ENCODE measurements at places on chromosomes 1 and 21.

GRCh38 chr1:14937288-14937949 is 216.1 kb upstream of the TMEM51 start:
- peak; percentile 93 for DNase-seq

- DNase-seq = no peak
Measured at GRCh38 chr1:32878183-32878582, 7.5 kb upstream of the FNDC5 start.

DNA sequence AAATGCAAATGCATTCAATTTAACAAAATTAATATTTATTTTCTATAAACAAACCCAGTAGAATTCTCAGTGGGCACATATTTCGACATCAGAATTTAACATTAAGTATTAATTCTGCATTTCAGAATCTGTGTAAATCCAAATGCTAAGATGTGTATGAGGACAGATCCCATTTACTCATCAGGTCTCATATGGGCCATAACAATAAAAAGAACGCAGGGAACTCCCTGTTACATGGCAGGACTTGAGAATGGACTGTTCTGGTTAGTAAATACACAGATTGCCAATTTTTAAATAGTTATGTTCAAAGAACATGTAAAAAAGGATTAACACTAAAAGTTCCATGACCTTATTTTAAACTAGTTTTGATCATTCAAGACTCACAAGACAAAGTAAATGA is 104.0 kb downstream of the SLC30A10 start:
- no peak for DNase-seq

DNA sequence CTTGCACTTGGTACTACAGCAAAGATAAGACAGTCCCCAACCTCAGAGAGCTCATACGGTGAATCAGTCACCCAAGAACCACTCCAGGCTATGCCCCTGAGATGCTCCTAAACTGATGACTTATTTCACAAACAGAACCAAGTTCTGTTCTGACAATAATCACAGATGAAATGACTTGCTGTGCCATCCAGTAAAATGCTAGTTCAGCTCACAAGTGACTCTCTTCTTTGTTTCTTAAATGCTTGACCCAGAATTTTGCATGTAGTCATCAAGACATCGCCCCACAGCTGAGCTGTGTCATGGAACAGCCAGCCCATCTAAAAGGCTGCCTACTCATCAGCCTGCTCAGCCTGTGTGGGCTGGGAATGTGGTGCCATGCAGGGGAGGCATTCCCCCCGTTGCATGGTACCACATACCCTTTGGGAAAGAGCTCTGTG is 6.1 kb upstream of the SLC19A2 start:
- no peak for DNase-seq

- DNase-seq = no peak
Measured at GRCh38 chr1:169529068-169529642, 43.4 kb upstream of the SLC19A2 start.

DNA sequence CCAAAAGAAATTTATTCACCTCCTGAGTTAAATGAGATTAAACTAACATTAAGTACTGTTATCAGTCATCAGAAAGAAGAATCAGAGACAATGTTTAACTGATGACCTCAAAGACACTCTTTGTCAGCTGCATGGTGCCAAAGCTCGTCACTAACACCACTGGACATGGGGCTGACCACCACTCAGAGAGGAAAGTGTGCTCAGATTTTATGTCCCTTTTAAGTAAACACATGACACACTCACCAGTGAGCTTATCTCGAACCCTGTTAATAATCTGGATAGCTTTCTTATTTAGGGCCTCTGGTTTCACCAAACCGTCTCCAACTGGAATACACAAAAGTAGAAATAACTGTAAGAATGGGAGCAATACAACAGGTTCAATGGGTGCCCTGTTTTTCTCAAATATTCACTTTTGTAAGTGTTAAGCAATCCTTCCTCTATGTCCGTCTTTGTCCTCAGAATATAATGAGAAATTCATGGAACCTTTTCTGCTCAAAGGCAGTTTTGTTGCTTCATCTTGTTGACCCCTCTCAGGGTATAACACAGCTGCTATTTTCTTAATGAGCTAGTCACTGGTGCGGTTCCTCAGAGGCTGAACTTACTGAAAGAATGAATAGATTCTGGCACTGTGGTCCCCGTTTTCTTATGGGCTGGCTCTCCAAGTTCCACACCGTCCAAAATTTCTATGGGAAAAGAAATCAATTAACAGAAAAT is 9.5 kb upstream of the EXOSC10 start:
- DNase-seq = no peak

DNA sequence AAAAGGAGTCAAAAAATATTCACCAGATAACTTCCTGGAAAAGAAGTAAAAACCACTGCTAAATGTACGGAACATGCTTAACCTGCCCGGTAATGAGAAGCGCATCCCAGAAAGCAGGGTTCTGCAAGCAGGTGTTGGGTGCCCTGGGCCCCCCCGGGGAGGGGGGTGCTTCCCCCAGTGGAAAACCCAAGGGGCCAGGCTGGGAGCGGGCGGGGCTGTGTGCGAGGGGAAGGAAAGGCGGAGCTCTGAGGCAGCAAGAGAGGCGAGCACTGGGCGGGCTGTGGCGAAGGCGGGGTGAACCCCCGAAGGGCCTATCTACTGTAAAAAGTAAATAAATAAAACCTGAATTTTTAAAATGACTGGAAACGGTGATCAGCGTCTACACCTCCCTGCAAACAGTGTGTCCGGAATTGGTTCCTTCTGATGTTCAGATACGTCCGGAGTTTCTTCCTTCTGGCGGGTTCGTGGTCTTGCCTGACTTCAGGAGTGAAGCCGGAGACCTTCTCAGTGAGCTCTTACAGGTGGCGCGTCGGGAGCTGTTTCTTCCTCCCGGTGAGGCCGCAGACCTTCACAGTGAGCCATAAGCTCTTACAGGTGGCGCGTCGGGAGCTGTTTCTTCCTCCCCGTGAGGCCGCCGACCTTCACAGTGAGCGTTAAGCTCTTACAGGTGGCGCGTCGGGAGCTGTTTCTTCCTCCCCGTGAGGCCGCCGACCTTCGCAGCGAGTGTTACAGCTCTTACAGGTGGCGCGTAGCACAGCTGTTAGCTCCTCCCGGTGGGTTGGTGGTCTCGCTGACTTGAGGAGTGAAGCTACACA is 13.4 kb downstream of the FTCD start:
- DNase-seq = no peak

- DNase-seq = no peak
Measured at GRCh38 chr1:24541711-24542346, 14.1 kb upstream of the NCMAP start.

DNA sequence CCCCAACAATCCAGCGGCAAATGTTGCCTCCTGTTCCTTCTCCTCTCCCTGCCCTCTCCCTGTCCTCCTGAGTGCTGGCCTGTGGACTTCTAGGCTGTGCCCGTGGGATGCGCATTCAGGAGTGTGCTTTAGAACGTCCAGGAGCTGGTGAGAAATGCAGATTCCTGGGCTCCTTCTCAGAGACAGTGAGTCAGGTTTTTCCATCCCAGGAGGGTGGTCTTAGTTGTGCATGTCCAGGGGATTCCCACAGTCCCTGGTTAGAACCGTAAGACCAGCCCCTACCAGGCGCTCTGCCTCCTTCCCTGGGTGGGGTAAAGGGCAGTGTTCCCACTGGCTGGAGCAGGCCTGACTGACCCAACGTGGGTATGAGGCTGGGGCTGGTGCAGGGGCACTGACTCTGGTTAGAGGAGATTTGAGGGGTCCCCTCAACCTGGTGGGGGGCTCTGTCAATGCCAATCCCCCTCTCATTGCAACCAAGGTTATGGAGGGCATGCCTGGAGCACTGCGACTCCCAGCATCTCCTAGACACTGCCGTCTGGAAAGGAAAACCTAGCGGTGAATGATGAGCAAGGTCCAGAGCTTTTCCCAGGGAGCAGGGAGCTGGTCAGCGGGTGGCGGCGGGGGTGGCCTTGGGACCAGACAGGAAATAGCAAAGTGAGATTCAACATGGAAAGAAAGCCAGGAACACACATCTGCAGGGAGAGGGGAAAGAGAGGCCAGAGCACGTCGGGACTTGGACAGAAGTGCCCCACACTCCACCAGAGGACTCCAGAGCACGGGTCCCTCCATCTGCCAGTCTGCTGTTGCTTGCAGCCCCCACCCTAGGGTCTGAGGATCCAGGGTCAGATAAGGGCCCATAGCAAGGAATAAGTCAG is 38.5 kb downstream of the HSPG2 start:
- no peak for DNase-seq

DNA sequence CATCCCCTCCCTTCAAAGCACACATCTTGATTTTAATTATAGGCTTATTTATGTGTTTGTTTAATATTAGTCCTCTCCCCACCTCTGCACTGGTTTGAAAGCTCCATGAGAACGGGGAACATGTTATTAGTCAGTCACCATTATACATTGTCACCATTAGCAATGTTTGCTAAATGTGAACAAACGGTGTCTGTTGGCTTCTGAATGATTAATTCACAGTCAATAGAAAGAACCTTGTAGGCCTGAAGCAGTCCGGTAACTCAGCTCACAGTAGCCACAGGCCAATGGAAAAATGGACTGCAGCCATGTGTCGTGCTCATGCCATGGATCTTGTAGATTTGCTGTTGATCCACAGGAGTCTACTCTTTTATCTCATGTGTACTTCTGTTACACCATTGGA is 49.7 kb upstream of the NHLH2 start:
- DNase-seq = no peak

DNA sequence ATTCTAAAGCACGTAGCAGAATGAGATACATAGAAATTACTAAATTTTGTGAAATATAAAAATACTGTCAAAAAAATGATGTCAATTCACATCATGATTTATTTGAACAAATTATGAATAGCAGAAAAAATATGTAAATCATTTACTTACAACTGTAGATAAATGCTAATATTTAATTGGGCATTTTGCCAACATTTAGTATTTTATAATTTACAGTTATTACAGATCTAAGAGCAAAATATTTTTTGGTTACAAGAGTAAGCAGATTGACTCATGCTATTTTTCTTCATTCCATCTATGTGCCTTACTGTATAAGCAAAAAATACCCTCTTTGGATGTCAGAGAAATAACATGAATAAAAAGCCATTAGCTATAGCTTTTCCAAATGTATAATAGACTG is 282.3 kb upstream of the RGS18 start:
- DNase-seq = no peak

DNA sequence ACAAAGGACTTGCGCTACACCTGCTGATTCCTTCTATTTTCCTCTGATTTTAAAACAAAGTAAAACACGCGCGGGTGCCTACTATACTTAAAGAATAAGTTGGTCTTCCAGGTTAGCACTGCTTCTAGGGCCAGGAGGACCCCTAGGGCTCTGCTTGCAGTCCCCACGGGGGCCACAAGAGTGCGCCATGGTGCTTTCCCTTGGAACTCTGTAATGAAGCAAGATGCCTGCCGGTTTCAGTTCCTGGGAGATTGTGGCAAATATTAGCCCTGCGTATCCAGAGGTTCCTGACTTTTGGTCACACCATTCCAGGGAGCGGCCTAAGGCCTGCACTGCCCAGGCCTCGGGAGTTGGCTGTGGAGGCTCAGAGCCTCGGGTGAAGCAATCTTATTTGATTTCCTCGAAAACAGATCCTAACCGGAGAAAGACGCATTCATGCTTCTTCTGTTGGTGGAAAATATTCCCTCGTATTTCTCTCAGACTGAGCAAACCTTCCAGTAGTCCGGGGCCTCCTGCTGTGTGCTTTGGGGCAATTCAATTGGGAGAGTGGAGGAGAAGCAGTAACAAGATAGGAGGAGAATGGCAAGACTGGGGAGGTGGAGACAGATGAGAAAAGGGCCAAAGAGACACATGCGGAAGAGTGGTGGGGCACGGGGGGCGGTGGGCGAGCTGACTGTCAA is 25.3 kb downstream of the ADAM30 start:
- no peak for DNase-seq

DNA sequence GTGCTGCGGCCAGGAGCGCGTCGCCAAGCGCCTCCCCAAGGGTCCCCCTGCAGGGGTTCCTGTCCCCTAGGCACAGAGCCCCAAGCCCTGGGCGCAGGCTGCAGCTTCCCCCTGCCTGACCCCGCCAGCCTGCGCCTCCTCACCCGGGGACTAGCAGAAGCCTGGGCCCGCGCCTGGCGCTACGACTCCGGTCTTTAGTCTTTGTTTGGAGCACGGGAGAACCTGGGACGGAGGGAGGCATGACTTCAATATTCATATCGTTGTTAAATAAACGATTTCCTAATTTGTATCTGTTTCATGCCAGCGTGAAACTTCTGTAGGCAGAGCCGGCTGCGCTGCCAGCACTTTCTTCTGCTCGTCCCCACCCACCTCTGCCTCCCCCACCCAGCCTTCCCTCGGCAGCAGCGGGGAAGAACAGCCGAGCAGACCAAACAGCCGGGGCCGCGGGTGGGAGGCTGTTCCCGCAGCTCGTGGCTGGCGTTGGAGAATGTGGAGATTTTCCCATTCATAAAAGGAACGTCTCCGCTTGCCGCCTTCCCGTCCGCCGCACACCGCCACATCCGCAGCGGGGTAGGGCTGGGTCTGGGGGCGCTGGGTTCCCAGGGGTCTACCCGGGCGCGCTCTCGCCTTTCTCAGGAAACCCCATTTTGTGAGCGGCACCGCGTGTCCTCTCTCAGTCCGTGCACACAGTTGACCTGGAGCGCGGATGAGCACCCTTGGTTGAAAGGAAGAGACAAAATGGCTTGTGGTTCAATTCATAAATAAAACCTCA is 777 bp upstream of the TRIM67 start:
- no peak for DNase-seq

DNA sequence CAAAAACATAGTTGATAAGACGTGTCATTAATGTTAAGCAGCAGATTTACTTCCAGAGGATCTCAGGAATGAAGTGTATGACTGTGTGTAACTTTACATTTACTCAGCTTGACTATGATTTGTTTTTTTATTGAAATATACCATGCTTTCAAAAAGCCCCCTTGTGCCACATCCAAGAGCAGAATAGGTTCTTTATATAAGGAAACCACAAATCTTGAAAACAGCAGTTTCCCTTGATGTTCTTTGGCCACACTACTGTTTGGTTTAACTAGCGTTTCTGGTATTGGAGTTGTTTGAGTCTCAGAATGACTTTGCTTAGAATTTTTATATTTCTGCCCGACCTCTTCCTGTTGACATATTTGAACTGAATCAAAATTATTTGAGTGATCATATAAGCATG is 25.0 kb downstream of the LRRC8C start:
- DNase-seq = no peak

GRCh38 chr1:66258404-66259105 is 275.4 kb upstream of the SGIP1 start:
- DNase-seq = no peak

All from NCI-H446 treated with DMSO at 0.1 percent for 48 hours (cell line).